ENCODE measurements at places on chromosomes 4 and X.

- DNase-seq: no peak
Measured at GRCh38 chr4:55442541-55442940, 46.8 kb downstream of the TMEM165 start.

DNA sequence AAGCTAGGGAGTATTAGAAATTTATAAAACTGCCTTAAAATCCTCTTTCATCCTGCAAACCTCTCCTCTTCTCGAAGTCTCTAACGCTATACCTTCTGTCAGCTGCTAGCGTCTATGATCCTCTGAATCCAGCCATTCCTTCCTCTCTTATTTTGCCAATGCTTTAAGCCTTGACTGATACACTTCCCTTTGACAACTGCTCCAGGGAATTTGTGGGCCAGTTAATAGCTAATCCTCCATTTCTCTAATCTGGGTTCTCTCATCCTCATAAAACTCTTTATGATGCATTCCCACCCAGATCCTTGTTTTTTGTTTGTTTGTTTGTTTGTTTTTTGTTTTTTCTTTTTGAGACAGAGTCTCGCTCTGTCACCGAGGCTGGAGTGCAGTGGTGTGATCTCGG is 293.6 kb upstream of the PUDP start:
- DNase-seq: no peak

DNA sequence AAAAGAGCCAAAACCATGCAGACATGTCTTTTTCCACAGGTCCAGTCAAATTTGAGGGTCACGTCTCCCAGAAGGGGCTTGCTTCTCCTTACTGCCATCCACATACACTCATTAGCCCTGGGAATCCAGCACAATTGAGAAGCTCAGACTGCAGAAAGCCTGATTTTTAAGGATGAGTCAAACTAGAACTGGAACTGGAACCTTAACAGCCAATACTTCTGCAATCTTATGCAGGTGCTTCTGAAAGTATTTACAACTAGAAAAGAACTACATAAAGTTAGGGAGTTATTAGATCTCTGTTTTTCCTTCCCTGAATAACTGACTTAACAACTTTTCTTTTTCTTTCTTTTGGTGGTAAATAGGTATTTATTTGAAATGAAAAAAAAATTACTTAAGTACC is 86.3 kb downstream of the CDS1 start:
- DNase-seq: no peak

DNA sequence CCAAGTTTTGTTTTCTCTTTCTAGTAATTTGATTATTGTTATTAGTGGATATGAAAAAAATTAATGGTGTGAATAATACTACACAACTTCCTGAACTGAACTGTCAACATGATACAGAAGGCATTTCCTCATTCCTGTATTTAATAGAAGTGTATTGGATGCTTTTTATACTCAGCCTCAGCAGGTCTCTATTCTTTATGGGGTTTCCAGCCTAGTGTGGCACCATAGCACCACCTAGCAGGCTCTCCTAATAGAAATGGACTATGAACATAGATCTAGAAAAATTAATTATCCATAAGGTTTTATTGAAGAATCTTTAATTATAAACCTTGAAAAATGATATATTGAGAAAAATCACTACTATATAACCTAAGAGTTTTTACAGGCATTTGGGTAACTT is 52.4 kb downstream of the GLRB start:
- DNase-seq: no peak

DNA sequence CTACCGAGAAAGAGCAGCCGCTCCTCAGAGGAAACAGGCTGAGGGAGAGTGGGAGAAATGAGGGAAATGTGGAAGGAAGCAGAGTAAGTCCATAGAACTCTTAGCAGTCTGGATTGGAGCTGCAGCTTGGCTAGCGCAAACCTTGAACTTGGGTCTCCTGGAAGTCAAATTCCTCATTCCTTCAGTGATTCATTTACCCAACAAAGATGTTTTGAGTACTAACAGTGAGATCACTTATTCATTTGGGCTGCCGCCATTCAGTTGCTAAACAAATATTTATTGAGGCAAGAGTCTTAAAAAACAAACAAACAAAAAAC is 51.5 kb downstream of the SEL1L3 start:
- DNase-seq: no peak

GRCh38 chr4:176540814-176541213 is 221.0 kb downstream of the SPCS3 start:
- no peak for DNase-seq

DNA sequence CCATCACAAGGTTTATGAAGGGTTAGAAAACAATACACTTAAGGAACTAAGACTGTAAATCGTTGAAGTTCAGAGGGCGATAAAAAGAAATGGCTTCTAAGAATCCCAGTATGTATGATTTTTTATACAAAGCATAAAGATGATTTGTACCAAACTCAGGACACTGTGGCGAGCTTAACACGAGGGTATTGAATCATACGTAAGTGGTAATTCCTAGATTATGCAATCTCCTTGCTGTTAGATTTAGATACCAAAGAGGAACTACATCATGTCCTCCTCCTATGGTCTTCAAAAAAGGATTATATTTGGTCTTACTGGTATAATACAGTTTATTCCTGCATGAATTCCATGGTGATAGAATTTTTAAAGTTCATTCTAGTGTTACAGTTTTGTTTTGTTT is 23.9 kb downstream of the NFKB1 start:
- no peak for DNase-seq

DNA sequence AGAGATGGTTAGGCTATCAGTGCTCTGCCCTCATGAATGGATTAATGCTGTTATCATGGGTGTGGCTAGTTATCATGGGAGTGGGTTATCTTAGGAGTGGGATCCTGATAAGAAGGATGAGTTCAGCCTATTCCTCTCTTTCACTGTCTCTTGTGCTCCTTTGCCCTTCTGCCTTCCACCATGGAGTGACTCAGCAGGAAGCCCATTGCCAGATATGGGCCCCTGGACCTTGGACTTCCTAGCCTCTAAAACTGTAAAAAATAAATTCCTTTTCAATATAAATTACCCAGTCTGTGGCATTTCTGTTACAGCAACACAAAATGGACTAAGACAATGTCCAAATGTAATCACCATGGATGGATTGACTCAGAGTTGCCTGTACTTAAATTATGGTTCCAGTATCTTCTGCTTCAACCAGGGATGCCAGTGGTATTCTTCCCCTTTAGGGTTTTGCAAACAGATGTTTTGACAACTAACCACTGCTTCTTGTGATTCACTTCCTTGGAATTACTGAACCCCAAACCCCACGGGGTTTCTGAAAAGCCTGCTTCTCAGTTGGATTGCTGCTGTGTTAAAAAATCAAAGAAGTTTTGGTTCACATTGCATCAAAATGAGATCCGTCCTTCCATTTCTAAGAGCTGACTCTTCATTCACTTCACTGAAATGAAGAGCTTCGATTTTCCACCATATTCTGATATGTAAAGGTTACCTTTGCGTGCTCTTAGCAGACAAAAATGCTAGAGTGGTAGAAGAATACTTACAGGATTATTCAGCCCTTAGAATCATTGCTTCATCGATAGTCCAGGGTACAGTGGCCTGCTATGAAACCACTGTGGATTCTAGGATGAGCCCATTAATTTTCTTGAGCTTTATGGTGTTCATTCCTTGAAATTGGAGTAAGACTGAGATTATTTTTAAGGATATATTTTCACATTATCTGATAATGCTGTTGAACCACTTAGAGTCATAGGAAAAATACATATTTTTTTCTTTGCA is 107.7 kb downstream of the FRMPD4 start:
- DNase-seq: no peak

- no peak for DNase-seq
Measured at GRCh38 chrX:107716118-107716684, 59.4 kb downstream of the TSC22D3 start.

- no peak for DNase-seq
Measured at GRCh38 chr4:89196056-89196674, 84.8 kb downstream of the TIGD2 start.

- no peak for DNase-seq
Measured at GRCh38 chr4:172815499-172816164, 353.0 kb upstream of the GALNT7 start.

GRCh38 chr4:90127223-90127705 is at the start of gene CCSER1:
CCSER1 (plus strand) TSS chr4:90127394.
- peak; percentile 86 for DNase-seq

DNA sequence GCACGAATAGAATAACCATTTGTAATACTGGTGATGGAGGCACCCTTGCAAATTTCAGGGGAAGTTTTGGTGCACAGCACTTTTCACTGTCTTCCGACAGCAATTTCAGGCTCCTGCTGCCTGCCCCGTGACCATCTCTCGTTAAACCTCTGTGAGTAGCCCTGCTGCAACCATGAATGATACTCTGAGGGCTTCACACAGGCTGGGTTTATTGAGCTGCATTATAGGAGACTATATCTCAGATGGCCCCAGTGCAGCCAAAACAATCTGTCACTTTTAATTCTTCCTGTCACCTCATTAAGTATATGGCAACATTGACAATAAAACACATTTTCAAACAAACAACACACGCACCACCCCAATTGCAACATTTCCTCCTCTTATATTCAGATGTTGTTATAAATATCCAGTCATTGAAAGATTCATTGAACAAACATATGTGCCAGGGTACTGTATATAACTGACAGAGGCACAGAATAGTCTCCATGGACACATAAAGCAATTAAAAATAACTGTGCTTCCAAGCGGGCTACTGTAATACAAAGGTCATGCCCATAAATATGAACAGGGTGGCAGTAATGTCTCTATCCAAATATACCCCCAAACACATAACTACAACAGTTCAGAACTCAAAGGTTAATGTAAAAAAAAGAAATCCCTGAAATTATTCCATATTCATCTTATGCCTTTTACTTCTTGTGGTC is 477.0 kb downstream of the GBA3 start:
- no peak for DNase-seq

DNA sequence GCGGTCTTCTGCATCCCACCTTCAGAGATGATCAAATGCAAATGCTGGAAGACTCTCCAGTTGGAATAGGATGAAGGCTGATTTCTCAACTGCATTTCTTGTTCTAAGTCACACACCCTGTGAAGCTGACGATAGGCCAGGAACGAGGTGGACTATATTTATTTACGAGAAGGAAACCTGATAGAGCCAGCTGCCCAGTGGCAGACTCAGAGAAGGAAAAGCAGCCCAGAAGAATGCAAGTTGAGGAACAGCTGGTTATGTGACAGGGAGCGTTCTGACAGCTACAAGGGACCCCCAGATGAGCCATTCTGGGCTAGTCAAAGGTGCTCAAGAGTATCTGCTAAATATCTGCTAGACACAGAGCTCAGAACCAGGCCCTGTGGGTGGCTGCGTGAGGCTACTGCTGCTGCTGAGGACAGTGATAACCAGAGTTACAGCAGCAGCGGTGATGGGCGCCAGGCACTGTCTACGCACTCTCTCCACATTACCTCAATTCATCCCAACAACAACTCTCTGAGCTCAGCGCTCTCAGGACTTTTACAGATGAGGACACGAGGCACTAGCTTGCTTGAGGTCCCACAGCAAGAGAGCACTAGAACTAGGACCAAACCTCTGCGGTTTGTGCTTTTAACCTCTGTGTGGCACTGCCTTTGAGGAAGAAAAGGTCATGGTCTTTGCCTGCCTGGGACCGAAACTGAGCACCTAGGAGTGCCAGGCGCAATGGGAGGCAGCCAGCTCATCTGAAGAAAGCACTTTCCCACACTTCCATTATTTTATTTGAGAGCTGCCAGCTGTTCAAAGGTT is 69.0 kb downstream of the GATB start:
- no peak for DNase-seq

DNA sequence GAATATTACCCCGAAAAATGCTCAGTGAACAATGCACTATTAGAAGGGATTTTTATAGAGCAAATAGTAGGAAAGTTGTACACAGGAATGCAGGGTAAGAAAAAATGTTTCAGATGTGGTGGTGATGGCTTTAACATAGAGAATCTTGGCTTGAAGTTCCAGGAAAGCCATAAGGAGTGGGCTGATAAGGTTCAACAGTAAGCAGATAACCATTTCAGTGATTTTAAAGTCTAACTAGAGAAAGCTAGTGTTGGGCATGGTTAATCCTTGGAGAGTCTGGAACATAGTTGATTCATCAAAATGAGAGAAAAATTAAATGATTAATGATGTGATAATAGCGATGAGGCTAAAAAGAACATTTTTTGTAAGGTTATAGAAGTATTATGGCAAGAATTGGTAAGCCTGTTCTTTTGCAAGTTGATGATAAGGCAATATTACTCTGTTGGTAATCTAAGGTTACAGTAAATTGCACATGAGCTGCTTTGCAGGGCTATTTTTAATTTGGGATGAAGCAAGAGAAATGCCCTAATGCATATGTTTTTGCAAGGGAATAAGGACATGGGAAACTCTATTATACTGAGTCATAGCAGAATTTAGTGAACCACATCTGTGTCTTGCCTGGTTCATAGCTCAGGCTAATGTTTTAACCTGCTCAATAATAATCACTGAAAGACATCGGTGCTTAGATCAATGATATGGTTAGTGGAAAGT is 44.3 kb downstream of the GALNTL6 start:
- DNase-seq: no peak

DNA sequence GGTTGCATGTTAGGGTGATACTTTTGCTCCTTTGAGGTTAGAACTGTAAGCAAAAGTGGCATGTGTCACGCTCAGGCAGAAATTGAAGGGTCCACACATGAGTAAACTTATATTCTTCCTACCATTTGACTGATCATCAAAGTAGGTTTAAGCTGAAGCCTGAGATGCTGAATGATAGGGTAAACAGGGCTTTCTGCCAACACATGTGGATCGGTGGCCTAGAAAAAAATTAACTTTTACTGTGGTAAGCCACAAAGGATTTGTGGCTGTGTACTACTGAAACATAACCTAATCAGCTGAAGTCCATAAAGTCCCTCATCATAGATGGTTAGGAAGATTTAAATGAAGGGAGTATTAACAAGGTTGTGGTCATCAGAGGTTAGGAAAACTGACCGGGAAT is 1070.1 kb downstream of the STPG2 start:
- DNase-seq: no peak

DNA sequence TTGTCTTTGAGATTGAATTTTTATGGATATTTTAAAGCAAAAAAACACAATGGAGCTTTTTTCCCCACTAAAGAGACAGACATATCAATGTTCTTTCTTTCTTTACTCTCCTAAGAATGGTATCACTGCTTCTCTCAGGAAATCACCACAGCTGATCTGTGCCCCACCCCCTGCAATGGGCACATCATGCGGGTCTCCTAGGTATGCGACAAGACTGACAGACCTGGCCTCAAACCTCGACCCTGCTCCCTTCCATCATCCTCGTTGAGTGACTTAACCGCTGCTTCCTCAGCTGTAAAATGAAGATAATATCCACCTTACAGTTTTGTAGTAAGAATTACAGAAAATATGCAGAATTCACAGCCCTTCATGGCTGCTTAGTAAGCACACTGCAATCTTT is 58.3 kb downstream of the LEF1 start:
- DNase-seq: no peak

- no peak for DNase-seq
Measured at GRCh38 chr4:1684506-1685234, 557 bp upstream of the FAM53A start.

GRCh38 chr4:173019664-173020063 is 148.9 kb upstream of the GALNT7 start:
- DNase-seq: no peak

DNA sequence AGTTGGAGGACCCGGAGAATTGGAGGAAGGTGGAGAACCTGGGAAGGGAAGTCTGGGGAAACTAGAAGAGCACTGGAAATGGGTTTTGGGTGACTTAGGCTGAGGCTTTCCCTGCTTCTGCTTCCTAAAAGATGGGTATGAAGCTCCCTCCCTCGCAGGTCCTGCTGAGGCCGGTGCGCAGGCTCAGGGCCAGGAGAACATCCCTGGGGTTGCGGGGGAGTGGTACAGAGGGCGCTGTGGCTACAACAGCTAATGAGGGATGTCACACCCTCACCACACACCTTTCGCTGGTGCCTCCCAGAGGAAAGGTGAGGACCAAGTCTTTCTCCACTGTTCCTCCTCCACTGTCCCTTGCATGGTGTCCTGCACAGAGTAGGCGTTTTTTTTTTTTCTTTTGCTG is 15.8 kb downstream of the APLN start:
- no peak for DNase-seq
